Mesendoderm (in vitro differentiated cells): ENCODE measurements at places on chromosomes 5 and 9.
A peak's percentile ranks its signal among the peaks of the same experiment; 100 is the strongest.

DNA sequence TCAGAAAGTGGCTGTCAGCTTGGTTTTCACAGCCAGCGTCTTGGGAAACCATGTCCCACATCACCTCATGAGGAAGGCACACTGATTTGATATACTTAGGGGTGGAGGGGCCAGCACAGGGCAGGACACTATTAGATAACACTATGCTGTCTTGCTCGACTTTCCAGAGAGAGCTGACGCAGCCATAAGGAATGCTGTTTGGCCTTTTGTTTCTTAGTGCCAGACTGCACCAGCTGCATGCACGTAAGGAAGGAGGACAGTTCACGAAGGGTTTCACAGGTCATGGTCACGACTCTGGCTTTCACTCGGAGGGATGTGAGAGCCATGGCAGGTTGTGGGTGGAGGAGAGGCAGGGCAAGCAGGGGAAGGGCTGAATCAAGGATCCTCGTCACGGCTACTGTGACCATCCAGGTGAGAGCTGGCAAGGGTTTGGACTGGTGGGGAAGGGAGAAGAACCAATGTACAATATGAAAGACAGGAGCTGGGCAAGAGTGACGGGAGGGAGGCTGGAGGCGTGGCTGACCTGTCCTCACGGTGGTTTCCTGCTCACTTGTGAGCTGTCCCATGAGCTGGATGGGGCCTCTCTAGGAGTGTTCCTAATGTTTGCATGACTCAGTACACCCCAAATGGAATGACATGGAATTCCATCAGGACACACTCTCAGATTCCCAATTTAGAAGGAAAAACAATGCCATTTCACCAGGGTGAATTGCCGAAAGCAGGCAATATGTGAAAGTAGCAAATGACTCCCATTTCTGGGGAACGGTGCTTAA is 61.7 kb downstream of the OTULIN start:
- DNase-seq, result peak; percentile 55

DNA sequence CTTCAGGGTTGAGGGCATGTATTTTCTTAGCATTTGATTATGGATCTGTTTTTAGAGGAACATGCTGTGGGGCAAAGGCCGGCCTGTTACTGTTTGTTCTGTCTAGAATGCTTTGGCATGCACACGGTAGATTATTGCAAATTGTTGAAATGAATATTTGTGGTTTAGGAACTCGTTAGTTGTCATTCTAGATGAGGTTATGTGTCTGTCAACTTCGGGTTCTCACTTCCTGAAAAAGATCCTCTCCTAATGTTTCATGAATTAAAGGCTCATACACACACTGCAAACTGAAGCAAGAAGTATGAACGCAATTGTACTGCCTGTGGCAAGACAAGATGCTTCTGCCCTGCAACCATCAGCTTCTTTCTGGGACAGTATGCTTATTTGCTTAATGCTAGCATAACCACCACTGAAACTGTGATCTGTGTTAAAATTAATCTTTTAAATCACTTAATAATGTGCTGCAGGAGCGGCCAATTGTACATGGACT is 99.6 kb downstream of the BASP1 start:
- no peak for DNase-seq

DNA sequence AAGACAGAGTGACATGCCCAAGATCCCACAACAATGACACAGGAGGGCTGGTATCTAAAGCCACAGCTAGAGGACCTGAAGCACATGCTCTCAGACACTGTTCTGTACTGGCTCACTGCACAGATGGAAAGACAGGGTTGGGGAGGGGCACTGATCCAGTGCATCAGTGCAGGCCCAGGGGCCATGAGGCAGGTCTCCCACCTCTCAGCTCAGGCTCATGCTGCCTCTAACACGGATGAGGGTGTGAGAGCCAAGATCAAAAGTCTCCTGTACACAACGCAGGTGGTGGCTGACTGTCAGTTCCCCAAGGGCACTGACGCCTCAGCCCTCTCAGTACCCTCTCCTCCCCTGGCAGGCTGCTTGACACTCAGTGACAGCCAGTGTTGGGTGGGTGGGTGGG is 10.9 kb downstream of the RAPGEF1 start:
- DNase-seq, result no peak

GRCh38 chr5:81068635-81069034 is 108.5 kb downstream of the RASGRF2 start:
- peak; percentile 74 for DNase-seq

DNA sequence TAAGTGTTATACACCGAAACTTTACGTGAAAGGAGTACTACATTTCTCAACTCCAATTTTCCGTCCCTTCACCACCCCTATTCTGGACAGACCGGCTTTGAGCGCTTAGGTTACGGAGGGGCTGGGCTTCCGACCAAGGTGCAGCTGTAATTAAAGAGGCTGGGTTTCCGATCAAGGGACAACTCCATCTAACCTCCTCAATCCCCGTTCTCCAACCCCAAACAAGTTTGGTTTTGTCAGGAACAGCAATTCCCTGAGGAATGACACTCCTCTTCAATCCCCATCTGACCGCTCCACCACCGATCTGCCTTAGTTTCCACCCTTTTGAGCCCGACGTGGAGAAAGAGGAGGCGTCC is 577 bp downstream of the TUT7 start:
- no peak for DNase-seq

DNA sequence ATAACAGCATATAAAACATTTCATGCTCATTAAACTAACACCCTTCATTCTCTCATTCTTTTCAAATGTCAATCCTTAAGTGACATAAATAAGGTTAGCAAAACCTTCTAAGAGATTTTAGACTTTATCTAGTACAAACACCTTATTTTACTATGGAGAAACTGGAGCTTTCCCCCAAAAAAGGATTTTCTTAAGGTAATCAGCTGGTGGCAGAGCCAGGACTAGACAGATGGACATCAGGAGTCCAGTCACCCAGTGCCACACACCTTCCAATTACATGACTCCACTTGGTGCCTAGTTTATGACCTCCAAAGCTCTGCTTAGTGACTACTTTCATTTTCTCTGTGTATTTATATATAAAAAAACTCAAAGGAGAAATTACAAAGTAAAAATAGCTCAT is 70.2 kb downstream of the HTR4 start:
- no peak for DNase-seq

- DNase-seq, result no peak
Measured at GRCh38 chr5:172311605-172312004, 28.0 kb upstream of the UBTD2 start.

DNA sequence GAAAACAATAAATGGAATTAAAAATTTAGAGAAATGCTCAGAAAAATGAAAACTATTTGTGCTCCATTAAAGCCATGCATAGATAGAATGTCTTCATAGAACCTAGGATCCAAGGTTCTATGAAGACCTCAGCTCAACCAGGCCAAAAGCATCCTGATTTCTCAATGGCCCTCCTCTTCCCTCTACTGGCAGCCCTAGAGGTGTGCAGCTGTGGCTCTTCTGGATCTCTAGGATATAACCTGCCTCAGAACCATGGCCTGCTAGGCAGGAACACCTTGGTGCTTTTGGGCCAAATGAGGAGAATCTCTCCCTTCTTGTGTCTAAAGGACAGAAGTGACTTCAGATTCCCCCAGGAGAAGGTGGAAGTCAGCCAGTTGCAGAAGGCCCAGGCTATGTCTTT is 15.1 kb downstream of the IFNA1 start:
- peak; percentile 72 for DNase-seq

DNA sequence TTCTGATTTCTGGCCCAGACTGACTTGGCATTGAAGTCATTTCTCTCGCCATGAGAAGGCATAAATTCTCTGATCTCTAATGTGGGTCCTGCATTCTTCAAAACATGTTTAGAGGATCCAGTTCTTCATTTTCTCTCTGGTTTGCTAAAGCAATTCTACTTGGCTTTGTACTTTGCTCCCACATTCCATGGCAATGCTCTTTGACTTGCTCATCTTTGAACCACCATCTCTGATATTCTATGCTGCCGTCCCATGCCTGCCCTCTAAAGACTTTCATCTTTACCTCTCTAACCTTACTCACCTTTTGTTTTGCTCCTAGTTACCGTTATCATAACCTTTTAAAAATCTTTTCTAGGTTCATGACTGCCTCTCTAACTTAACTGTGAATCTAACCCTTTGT is 366.9 kb downstream of the KIF4B start:
- no peak for DNase-seq

DNA sequence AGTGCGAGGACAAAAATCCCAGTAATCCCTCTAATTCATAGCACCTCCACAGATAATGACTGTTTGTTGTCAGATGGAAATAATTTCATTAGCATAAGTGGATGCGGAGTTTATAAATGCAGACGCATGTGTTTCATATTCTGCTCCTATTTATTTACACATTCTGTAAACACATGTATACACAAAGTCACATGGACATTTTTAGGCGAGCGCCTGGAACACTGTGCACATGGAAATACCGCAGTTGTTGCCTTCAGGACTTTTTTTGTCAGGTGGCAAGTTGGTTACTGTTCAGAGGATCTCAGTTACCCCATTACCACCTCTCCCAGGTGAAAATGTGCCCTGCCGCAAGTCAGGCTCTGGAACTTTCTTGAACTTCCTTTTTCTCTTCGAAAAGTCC is 40.3 kb upstream of the FBP1 start:
- no peak for DNase-seq

GRCh38 chr5:43802119-43802518 is 199.1 kb downstream of the NNT start:
- no peak for DNase-seq

DNA sequence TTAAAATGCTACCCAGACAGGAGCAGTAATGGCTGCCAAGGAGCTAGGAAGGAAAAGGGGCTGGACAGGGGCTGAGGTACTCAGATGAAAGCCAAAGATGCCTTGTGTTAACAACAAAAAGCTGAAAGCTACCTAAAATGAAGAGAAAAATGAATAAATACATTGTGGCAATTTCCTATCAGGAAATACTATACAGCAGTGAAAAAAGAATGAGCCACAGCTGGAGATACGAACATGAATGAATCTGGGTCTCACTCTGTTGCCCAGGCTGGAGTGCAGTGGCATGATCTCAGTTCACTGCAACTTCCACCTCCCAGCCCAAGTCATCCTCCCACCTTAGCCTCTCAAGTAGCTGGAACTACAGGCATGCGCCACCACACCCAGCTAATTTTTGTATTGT is 6.3 kb downstream of the TNIP1 start:
- DNase-seq, result no peak

DNA sequence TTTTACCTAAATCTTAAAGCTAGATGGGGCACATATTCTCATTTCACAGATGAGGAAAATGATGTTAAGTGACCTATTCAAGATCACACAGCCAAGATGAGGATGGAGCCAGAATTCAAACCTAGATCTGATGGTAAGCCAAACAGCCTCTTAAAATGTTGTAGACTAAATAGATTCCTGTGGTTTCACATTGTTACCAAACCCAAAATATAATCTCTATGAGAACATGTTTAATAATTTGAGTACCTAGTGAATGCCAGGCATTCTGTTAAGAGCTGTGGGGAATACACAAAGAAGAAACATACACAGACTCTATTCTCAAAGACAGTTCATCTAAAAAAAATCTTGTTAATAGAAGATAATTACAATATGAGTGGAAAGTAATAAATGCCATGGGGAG is 25.2 kb downstream of the HOMER1 start:
- no peak for DNase-seq

- DNase-seq, result no peak
Measured at GRCh38 chr5:176424181-176424580, 7.8 kb upstream of the CLTB start.

GRCh38 chr5:374631-375335 is 53.3 kb downstream of the AHRR start:
- no peak for DNase-seq

- DNase-seq, result peak; percentile 92
Measured at GRCh38 chr9:84266087-84266561, 74.4 kb downstream of the SLC28A3 start.

GRCh38 chr9:123355761-123356431 is at the start of gene CRB2:
Gene CRB2, plus strand, starts transcription at chr9:123356197. Its CDS starts 64 bp downstream, at chr9:123356261.
- DNase-seq, result peak; percentile 93

DNA sequence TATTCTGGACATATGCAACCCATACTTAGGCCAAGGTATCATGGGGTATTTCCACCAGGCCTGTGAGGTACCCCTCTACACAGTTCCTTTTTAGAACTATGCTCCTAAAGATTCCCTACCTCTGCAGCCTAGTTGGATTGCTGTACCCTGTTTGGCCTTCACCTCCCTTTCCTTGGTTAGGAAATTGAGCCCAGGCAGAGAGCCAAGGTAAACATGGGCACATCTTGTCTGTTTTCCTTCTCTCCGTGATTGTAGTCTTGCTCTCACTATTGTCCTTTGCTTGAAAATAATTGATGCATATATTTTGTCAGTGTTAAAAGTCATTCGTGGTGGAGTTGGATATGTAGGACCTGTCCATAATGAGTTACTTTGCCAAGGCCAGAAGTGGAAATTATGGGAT is 26.7 kb downstream of the BDP1 start:
- DNase-seq, result no peak

DNA sequence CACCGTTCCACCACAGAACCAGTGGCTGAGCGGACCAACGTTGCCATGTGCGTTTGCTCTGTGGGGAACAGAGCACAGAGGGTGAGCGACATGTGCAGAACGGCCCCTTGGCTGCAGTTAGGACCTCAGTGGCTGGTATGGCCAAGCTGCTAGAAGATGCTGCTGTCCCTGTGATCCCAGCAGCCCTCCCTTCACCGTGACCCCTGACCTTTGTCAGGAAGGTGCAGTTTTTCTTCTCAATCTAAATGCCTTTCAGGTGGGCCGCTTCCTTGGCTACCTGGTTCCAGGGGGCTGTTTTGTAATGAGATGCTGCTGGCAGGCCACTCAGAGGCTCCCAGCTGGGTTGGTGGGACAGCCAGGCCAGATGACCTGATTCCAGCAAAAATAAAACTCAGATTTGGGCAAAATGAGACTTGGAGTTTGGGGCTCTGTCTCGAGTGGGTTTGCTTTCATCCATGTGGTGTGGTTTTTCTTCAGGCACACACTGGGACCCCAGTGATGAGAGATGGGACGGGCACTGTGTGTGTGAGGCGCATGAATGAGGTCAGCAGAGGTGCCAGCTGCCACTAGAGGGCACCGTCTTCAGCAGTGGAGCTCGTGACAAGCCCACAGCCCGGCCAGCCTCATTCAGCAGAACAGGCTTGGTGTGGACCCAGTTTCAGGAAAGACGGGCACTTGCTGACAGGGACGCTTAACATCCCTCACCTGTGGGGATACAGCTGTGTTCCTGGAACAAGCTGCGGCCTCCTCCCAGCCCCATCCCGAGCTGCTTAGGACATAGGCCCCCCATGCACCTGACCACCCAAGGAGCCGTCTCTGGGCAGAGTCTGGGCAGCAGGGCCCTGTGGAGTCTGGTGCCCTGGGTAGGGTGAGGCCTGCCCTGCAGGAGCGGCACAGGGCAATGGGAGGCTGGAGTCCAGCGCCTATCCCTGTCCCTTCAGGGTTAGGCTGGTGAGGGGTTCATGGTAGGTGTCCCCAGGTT is 4.1 kb downstream of the MRPS2 start:
- peak; percentile 68 for DNase-seq

DNA sequence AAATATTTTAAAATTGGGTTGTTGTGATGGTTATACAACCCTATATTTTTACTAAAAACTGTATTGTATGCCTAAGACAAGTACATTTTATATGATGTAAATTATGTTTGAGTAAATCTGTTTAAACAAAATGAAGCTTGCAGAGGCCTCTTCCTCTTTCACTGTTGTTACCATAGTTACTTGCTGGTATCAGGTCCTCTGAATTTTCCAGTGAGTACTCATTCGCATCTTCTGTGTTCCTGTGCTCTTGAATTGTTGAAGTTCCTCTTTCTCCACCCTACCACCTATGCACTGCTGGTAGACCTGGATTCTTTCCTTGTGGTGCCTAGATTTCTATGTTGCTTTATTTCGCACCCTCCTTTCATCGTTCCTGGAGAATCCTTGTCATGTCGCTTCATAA is 938.5 kb upstream of the ACO1 start:
- DNase-seq, result peak; percentile 20

GRCh38 chr9:117763314-117763713 is 59.1 kb downstream of the TLR4 start:
- DNase-seq, result peak; percentile 79

GRCh38 chr5:135916638-135917263 is 21.1 kb upstream of the IL9 start:
- no peak for DNase-seq
